ENCODE measurements at places on chromosomes 1 and 21.

DNA sequence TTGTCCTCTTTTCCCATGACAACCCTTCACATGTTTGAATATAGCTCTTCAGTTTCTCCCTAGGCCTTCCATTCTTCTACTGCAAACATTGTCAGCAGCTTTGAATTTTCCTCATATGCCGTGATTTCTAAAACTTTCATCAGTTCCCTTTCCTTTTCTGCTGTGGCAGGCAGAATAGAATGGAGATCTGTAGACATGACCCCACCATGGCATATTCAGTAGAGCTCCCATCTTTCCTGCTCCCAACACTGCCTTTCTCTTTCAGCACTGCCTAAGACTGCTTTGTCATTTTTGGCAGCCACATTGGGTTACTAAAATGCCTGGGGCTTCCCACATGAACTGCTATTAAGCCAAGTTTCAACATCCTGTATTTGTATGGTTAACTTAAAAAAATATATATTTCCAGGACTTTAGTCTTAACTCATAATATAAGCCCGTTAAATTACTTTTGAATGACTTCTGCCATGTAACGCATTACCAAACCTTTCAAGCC lies 60.9 kb downstream of the TBX19 start:
- DNase-seq: no peak

DNA sequence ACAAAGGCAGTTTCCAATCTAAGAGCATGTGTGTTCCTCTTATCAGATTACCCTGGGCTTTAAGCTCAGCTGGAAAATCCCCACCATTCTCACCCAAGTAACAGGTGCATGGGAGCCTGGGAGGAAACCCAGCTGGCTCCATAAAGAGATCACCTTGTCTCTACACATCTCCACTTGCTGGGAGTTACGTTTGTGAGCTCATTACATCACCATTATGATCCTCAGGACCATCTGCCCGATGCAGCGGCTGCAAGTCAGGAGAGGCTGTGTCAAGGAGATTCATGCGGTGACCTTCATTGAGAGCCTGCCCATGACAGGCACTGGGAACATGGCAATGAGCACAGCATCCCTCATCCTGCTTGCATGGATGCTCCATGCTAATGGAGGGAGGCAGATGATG lies 618.0 kb downstream of the NPHP4 start:
- DNase-seq: no peak

DNA sequence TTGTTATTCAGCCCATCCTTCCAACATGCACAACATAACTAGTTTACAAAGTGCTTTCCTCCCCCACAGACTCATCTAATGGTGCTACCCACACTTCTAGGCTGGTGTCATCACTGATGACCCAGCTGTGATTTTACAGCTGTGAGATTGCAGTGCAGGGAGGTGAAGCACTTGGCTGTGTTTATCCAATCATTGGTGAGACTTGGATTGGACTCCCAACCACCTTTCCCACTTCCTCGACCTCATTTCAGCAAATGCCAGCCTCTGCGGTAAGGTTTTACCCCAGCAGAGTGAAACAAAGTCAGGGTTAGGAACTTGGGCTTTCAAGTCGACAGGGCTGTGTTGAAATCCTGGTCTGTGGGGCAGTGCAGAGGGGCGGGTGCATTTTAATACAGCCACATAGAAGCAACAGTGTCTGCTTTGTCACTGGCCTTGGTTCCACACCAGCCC lies 22.1 kb downstream of the ECHDC2 start:
- DNase-seq: no peak

- no peak for DNase-seq
Observed at GRCh38 chr1:210291081-210291764, 37.5 kb upstream of the HHAT start.

GRCh38 chr1:150192012-150192411 lies 42.3 kb downstream of the PLEKHO1 start:
- DNase-seq: no peak
